PC-3 (cell line): ENCODE measurements at places on chromosomes 7 and 10.
A peak's percentile ranks its signal among the peaks of the same experiment; 100 is the strongest.

DNA sequence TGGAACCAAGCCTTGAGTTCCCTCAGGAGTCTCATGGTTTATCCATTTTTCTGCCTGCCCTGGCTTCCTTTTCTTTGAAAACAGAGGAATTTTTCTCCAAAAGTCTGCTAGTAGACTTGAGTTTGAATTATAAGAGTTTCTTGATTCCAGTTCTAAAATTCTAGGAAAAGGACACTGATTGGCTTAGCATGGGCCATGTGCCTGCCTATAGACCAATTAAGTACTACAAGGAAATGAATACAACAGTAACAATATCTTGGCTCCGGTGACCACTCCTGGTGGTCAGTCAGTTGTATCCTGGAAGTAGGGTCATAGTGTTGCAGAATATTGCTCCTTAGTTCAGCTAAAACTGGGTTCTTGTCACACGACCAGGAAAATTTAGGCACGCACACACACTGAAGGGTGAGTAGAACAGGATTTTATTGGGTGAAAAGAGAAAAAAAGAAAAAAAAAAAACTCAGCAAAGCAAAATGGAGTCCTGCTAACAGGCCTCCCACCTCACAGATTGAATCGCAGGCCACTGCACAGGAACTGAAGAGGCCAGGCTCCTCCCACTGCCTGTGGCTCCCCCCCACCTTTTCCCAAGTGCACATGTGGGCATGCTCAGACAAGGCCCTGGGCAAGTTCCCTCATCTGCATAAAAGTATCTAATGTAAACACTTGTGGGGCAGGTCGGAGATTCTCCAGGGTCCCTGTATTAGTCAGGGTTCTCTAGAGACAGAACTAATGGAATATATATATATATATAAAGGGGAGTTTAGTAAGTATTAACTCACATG is 155.1 kb downstream of the LYZL1 start:
- no peaks in the 10 kb centered on the region for H3K27me3 ChIP-seq
- H3K4me3 ChIP-seq = no peak overlapping the region
- H3K4me1 ChIP-seq = no peaks in the 10 kb centered on the region
- H3K36me3 ChIP-seq = no peaks in the 10 kb centered on the region
- no peak overlapping the region for H3K27ac ChIP-seq

DNA sequence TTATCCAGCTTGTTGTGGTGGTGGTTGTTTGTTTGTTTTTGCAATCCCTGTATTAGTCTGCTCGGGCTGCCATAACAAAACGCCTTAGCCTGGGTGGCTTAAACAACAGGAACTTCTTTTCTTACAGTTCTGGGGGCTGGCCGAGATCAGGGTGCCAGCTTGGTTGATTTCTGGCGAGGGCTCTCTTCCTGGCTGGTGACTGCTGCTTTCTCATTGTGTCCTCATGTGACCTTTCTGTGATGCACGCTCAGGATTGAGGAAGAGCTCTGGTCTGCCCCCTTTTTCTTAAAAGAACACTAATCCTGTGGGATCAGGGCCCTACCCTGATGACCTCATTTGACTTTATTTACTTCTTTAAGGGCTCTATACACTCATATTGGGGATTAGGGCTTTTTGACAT is 107.1 kb upstream of the NRP1 start:
- H3K4me3 ChIP-seq = no peak overlapping the region
- H3K4me1 ChIP-seq = no peaks in the 10 kb centered on the region
- H3K27me3 ChIP-seq = no peaks in the 10 kb centered on the region
- peak; percentile 42 for DNase-seq

DNA sequence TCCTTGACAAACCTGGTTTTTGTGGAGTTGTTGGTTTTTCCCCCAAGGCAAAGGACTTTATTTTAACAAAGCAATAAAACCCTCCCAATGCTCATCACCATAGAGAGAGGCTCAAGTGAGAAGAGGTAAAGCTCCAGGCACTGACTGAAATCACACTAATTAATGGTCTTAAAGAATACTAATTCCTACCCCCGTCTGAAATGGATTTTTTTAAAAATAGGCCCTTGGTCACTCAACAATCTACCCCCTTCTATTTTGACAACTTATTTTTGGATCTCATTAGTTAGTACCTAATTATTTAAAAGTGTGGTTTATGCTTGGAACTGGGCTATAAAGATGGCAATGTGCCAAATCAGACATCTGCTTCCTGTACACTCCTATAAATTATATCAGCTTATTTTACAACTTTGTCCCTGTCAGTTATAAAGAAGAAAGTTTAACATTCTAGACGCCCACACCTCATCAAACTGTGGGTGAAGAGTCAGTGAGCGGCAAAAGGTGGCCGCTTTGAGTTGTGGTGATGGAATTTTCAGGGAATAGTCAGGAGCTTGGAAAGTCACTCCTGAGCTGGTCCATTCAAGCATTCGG is 10.6 kb downstream of the GLI3 start:
- no peak overlapping the region for H3K4me3 ChIP-seq
- H3K27ac ChIP-seq = no peak overlapping the region
- H3K36me3 ChIP-seq = no peaks in the 10 kb centered on the region
- H3K27me3 ChIP-seq = no peaks in the 10 kb centered on the region
- peaks cover under 1% of the 10 kb centered on the region; the same call in 1 of the 2 replicates for H3K4me1 ChIP-seq
- no peak for DNase-seq

- H3K4me3 ChIP-seq = no peak overlapping the region
- H3K4me1 ChIP-seq = no peaks in the 10 kb centered on the region
- H3K27ac ChIP-seq = no peak overlapping the region
- no peak for DNase-seq
- no peaks in the 10 kb centered on the region for H3K36me3 ChIP-seq
Observed at GRCh38 chr7:82230811-82231581, 212.6 kb downstream of the CACNA2D1 start.

DNA sequence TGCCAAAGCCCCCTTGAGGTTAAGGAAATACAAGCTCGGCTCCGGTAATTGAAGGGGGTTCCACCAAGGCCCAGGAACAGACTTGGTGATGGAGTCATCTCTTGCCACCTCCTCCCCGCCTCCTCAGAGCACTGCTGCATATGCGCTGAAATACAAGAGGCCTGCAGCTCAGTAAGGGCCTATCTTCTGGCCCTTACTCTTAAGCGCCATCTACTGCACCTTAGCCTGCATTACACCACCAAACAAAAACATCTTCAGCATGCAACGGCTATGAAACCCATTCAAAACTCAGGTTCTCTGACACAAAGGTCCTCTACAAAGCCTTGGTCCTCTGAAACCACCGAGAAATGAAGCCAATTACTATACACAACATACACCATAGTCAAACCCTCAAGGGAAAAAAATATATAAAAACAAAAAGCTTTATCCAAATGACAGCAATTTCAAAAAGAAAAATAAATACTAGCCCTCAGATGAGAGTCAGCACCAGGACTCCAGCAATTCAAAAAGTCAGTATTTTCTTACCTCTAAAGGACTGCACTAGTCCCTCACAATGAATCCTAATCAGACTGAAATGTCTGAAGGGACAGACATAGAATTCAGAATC is 176.8 kb upstream of the TBX20 start:
- H3K36me3 ChIP-seq = no peaks in the 10 kb centered on the region
- no peaks in the 10 kb centered on the region for H3K4me1 ChIP-seq
- peak; percentile 52 for DNase-seq

GRCh38 chr10:10792681-10793080 is 225.0 kb upstream of the CELF2 start:
- no peak overlapping the region for H3K4me3 ChIP-seq
- H3K27ac ChIP-seq = 0 out of 2 replicates have a peak overlapping the region, but pooled peaks have one; percentile 26
- peaks cover 10% of the 10 kb centered on the region; the same call in 1 of the 2 replicates for H3K4me1 ChIP-seq
- H3K27me3 ChIP-seq = no peaks in the 10 kb centered on the region
- H3K36me3 ChIP-seq = no peaks in the 10 kb centered on the region

DNA sequence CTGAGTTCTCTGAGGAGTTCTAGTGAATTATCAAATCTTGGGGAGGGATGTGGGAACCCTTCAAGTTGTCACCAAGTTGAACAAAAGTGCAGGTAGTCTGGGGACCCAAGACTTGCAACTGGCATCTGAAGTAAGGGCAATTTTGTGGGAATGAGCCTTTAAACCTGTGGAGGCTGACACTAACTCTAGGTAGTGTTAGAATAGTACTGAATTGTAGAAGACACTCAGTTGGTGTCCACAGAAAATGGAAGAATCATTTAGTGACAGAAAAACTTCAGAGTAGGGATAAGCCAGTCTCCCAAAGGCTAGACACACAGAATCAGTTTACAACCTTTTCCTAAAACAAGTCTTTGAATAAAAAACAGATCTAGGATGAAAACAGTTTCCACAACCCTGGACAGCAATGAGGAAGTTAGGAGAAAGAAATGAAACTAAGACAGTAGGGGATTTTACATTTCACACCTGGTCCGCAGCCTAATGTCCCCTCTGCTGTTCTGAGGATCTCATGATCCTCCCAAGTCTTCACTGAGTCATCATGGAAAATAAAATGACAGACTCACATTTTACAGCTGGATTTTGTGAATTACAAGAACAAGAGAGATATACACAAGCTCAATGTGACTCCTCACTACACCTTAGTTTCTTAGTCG is 23.0 kb upstream of the ING3 start:
- H3K36me3 ChIP-seq = no peaks in the 10 kb centered on the region
- no peaks in the 10 kb centered on the region for H3K27me3 ChIP-seq
- DNase-seq = no peak
- no peak overlapping the region for H3K4me3 ChIP-seq
- no peak overlapping the region for H3K27ac ChIP-seq
- peaks cover 37% of the 10 kb centered on the region for H3K4me1 ChIP-seq

- peaks cover 7% of the 10 kb centered on the region; the same call in 1 of the 2 replicates for H3K4me1 ChIP-seq
- H3K27me3 ChIP-seq = no peaks in the 10 kb centered on the region
- no peak overlapping the region for H3K4me3 ChIP-seq
- no peak overlapping the region for H3K27ac ChIP-seq
- H3K36me3 ChIP-seq = no peaks in the 10 kb centered on the region
- no peak for DNase-seq
Observed at GRCh38 chr10:73922007-73922863, 11.3 kb downstream of the PLAU start.

DNA sequence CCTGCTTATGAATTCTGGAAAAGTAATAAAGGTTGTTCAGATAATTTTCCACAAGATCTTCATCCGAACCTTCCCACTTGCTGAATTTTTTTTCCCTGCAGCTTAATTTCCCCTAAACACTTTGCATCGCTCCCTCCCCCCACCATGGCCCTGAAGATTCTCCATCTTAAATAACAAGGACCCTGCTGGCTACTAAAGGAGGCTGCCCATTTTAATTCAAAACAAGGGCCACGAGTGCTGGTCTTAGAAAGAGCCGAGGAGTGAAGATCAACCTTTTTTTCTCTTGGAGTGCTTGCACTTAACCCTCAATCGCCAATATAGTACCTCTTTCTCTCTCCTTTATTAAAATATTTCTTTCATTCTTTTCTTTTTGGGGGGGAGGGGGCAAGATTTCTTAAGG is 9.2 kb upstream of the SP8 start:
- peaks cover 7% of the 10 kb centered on the region; the same call in 1 of the 2 replicates for H3K4me1 ChIP-seq
- no peak for DNase-seq
- H3K36me3 ChIP-seq = no peaks in the 10 kb centered on the region
- H3K27ac ChIP-seq = no peak overlapping the region
